Left colon (tissue), 2 donors: ENCODE measurements at places on chromosomes 6 and 20.

GRCh38 chr6:13796781-13797180 lies 17.6 kb downstream of the MCUR1 start:
- no peak for DNase-seq

GRCh38 chr6:110207652-110208051 lies 27.4 kb downstream of the CDC40 start:
- DNase-seq, result no peak

DNA sequence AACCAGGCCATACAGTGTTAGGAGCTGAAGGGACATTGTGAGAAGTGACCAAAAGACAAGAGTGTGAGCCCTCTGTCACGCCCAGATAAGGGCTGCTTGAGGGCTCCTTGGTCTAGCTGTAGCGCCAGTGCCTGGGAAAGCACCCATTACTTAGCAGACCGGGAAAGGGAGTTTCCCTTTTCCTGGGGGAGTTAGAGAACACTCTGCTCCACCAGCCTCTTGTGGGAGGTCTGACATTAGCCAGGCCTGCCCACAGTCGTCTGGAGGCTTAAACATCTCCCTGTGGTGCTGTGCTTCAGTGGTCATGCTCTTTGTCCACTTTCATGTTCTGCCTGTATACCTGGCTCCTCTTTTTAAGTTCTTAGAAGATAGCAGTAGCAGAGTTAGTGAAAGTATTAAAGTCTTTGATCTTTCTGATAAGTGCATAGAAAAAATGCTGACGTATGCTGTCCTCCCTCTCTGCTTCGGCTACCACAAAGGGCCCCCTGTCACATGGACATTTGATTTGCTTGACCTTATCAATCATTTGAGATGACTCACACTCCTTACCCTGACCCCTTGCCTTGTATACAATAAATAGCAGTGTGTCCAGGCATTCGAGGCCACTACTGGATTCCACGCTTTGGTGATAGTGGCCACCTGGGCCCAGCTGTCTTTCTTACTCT lies 201.5 kb upstream of the ECI2 start:
- peak; percentile 57 for DNase-seq

DNA sequence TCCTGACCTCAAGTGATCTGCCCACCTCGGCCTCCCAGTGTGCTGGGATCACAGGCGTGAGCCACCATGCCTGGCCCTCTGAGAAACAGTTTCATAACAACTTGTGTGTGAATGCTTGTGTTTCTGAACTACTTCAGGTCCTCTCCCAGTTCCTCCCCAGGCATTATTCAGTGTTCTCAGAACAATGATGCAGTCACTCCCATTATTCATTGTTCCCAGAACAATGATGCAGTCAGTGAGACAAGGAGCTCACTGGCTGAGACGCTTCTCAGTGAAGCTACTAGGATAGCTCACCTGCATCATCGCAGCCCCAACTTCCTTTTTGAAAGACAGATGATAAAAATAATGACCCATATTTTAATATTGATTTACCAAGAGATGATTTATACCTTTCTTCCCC lies 71.5 kb downstream of the NDUFAF5 start:
- no peak for DNase-seq

DNA sequence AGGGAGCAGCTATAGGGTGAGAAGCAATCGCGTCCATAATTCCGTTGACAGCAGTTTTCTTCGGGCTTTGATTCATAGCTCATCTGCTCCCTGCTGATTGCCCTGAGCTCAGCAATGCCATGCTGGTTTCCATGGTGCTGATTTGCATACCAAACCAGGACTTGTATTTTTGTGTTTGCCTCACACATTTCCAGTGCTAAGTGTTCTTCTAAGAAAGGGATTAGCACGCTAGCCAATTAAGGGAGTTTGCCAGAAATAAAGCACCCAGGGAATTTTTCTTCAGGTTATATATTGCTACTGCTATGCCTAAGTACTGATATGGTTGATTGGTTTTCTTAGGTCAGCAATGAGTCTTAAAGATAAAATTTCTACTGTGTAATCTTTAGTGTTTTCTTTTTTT lies 177.6 kb downstream of the PLCB1 start:
- DNase-seq, result no peak

GRCh38 chr6:53524455-53524815 lies 20.5 kb downstream of the GCLC start:
- DNase-seq, result no peak

DNA sequence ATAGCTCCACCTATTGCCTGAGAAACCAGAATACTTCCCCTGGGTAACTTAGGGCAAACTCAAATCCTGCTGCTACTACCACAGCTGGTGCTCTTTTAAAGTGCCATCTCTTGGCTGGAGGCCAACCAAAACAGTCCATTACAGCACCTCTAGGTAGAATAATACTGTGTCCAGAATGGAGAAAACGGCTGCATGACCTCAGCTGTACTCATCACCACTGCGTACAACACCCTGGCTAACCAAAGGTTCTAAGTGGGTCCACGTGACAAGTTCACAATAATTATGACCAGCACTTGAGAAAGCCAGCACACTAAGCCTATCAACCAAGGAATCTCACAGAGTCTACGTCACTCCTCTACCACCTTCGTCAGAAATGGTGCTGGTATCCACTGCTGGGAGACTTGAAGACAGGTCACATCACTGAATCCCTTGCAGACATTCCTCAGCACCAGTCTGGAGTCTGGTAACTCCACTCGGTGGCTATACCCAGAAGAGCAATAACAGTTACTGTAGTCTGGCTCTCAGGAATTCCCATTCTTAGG lies 40.9 kb upstream of the PKIB start:
- no peak for DNase-seq

GRCh38 chr20:33666293-33667244 lies at the start of gene ACTL10:
Gene ACTL10, plus strand, starts transcription at chr20:33666943. Its CDS starts 555 bp downstream, at chr20:33667498.
- DNase-seq, result peak; percentile 98

GRCh38 chr20:57904314-57905105 lies 194.7 kb upstream of the PMEPA1 start:
- DNase-seq, result no peak

GRCh38 chr20:10040070-10040975 lies 5.5 kb downstream of the ANKEF1 start:
- no peak for DNase-seq

DNA sequence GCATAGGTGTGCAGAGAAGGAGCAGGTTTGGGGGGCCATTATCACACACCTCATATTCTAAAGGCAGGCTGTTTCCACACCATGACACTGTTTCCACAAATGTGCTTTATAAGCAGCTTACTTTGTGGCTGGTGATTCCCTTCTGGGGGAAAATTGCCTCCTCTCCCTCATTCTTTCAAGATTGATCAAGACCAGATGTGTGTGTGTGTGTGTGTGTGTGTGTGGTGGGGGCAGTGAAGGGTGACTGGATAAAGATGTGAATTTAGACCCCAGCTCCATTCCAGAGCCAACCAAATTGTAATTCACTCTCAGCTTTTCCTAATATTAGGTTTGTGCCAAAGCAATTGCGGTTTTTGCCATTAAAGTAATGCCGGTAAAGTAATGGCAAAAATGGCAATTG lies 45.6 kb downstream of the EDN3 start:
- DNase-seq, result no peak

DNA sequence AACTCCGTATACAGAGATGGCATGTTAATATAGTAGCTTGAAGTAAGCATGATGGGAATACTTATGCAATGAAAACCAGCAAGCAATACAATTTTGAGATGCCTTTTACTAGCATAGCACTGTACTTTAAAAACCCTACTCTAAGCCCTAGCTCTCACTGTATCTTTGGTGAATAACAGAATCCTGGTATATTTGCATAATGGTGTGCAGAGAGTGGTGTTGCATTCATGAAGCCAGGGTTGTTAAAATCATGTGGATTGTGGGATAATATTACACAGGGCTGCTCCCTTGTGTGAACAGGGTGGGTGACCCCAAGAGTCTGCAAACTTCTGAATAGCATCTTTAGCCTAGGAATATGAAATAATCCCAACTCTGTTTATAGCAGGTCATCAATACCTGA lies 105.2 kb upstream of the BMP2 start:
- DNase-seq, result no peak

GRCh38 chr6:111899531-111899930 lies 26.3 kb upstream of the FYN start:
- no peak for DNase-seq

- peak; percentile 43 for DNase-seq
These were observed 118.4 kb upstream of the SGK1 start for GRCh38 chr6:134436281-134436815.

- DNase-seq, result peak; percentile 51
These were observed 99.1 kb downstream of the CDH26 start for GRCh38 chr20:60057123-60057865.

GRCh38 chr20:44552568-44552949 lies 29.8 kb upstream of the PKIG start:
- no peak for DNase-seq

DNA sequence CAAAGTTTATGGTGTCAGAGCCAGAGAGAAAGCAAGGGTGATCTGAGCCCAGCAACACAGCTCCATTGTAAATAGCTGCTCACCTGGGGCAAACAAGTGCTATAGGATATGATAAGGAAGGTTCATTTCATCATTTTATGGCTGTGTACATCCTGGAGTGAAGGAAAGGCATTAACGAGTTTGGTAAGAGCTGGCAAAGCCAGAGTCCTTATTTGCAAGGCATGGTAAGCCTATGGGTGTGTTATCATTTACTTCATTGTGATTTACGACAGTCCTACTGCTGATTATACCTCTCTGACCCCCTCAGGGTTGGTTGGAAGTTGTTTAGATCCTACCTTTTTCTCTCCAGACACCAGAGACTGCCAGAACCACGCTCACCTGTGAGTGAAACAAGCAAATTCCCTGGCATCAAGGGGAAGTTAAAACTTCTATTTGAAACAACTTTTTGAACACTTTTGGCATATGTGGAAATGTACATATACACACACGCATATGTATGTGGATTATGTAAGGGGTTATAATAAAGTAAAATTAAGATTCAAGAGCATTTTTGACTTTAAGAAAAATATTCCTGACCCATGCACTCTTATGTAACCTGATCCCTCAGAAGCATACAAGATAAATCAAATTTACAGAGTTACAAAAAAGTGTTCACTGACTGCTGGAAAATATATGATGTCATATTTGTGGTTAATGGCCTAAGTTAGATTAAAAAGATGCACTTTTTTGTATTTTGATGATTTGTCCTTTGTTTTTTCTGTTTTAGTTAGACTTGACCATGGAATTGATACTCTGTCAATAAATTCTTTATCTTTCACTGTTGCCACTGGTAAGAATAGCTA lies 40.4 kb upstream of the EDN1 start:
- DNase-seq, result peak; percentile 59

- peak; percentile 89 for DNase-seq
These were observed at the start of the genes RPRD1B and TTI1 for GRCh38 chr20:38033330-38034107. Gene RPRD1B, plus strand, starts transcription at chr20:38033746. Its CDS starts 202 bp downstream, at chr20:38033948. Gene TTI1, minus strand, starts transcription at chr20:38033456. Its CDS starts 19,640 bp downstream, at chr20:38013816.

GRCh38 chr6:89082486-89082891 lies 1.9 kb downstream of the PNRC1 start:
- DNase-seq, result no peak

DNA sequence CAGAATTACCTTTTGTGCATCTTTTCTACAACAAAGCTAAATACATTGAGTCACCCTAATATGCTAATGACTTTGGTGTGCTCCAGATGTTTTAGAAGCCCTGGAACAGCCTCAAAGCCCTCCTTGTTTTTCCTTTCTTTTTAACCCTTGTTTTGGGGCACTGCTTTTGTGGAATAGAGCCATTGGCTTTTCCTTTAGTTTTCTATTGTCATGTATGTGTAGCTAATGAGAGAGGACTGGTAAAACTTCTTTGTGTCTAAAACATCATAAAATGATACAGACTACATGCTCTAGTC lies 158.8 kb downstream of the JARID2 start:
- DNase-seq, result no peak

DNA sequence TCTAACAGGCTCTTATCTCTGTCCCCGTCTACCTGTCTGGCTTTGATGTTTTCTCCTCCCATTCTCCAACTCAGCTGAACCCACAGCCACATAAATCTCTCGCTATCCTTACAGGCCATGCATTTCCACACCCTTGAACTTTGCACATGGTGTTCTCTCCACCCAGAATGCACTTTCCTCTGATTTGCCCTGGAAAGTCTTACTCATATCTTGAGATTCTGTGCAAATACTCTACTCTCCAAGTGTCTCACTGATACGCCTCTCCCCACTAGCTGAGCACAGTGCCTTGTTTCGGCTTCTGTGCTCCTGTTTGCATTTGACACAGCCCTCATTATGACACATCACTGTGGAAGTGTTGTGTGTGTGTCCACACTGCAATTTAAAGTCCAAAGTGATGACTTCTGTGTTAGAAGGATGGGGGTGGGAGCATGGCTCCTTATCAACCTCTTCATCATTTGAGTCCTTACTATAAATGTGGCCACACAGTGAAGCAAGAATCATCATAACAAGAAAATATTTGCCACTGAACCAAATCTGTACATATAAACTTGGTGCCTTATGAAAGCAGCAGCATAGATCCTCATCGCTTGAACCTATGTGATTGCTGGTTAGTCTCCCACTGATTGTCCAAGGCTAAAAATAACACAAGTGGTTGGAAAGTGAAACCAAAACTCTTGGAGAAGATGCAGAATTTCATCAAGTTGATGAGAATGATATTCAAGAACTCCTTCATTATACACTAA lies 5.5 kb upstream of the PRELID3B start:
- peak; percentile 57 for DNase-seq

DNA sequence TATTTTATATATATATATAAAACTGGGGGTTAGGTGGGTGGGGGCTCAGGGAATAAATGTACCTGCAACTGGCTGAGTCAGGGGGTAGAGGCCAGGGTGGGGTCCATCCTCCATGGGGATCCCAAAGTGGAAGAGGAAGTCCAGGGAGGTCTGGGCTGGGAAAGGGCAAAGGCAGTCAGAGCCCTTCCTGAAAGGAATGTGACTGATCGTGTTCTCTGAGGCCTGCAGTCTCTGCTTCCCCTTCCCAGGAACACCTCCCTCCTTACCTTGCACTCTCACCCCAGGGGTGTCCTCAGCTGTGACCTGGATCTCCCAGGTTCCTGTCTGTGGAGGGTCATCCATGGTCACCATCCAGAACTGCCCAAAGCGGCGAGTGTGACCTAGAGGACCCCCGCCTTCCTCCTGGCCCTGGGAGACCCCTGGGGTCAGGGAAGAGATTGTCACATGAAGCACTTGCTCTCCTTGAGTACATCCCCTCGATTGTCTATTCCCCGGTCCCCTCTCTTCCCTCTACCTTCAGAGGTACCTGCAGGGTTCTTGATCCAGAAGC lies 4.7 kb downstream of the SAPCD1 start:
- DNase-seq, result no peak
